Dermis microvascular lymphatic vessel endothelial cell (primary cell): ENCODE measurements at places on chromosomes 16 and 17. TPM values are rescaled to one million over a fixed set of nuclear protein-coding genes. Genes with fewer than 3 reads are reported as not detected.

DNA sequence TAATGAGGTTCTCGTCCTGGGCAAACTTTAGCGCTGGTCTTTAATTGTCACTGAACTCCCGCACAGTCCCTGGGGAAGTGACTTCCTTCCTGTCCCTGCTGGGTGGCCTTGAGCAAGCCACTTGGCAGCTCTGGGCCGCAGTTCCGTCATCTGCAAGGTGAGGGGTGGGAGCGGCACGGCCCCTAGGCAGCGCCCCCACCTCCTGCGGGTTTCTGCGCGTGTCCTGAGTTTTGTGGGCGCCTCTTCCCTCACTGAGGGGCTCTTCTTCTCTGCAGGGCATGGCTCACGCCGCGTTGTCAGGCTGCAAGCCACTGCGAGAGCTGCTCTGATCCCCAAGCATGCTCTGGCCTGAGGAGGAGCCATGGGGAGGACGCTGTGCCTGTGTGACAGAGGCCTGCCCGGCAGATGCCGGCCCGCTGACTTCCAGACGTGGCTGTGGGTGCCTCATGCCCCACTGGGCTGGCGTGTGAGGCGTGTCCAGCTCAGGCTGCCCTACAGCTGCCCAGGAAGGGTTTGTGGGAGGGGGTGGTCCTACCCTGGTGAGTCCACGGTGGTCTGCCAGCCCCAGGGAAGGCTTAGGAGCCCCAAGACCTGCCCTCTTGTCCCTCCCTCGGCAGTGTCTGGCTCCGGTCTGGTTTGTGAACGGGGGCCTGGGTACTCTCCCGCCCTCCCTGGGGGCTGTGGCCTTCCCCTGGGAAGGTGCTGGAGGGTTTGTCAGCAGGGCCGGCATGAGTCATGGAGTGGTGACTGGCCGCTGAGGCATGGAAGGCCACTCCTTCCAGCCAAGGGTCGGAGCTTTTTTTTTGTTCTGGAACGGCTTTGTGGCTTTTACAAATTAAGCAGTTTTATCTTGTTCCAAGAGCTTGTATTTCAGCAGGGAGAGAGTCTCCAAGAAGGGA, 182.0 kb downstream of the SEC14L1 start:
- peak; percentile 93 for DNase-seq

GRCh38 chr16:19415461-19415860, 2.2 kb upstream of the TMC5 start:
- no peak for DNase-seq

NLGN2 gene
- 1.4 and 3.0 TPM in 2 replicates for total RNA-seq

RNF157 gene
- 0.26 and 0.63 TPM in 2 replicates for total RNA-seq

- no peak for DNase-seq
Measured at GRCh38 chr17:1146561-1147265, 33.1 kb downstream of the ABR start.

KRT39 gene
- not detected in 2 replicates for total RNA-seq

DNA sequence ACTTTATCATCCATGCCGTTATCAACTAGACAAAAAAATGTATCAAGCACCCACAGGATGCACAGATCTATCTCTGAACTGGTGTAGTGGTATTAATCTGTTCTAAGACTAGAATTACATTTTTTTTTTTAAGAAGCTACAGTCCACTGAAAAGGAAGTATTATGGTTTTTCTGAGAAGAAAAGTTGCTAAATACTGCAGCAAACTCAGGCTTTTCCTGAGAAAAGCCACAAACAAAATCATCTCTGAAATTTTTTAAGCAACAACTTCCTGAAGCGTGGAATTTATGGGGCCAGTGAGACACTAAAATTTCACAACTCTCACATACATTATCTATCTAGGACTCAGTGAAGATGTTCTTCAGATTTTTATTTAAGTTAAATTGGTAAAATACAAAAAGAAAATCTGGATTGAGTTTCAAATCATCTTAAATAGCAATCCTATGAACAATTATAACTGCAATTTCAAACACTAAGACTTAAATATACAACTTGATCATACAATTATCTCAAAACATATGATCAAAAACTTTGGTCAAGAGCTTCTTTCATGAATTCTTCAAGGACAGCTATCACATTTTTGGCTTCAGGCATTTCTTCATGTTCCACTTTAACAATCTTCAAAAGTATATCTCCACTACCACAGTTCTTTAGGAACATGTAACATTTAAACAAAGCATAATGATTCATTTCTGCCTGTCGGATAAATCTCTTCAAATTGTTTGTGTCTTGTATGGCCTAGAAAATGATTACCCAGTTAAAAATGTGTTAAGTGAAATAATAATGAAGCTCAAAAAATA, 10.5 kb downstream of the C17orf75 start:
- no peak for DNase-seq

CD300A gene
- not detected in 2 replicates for total RNA-seq

GALR2 gene
- under 0.01 TPM in 2 replicates for total RNA-seq

DNA sequence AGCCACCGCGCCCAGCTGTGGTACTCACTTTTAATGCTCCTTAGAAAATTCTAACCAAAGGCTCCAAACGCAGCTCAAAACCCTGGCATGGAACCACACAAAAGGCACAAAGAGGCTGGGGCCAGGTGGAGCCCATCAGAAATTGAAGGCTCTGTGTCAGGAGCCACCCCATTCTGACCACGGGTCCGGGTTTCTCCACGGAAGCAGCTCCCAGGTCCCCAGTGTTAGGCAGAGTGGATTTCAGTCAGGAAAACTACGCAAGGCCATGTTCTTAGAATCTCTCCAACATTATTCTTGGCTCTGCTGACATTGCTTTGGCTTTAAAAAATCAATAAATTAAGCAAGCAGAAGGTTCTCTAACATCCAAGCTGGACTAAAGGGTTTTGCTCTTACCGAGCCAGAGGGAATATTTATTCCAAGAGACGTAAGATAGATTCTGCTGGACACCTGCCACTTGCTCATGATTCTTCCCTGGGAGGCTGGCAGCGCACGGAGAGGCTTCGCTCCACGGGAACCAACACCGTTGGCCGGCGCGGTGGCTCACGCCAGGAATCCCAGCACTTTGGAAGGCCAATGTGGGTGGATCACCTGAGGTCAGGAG, 93.5 kb downstream of the NXN start:
- no peak for DNase-seq

- DNase-seq: peak; percentile 90
Measured at GRCh38 chr16:23081675-23082119, 67.6 kb downstream of the USP31 start.
